ENCODE measurements at places on chromosomes 1 and 21.

DNA sequence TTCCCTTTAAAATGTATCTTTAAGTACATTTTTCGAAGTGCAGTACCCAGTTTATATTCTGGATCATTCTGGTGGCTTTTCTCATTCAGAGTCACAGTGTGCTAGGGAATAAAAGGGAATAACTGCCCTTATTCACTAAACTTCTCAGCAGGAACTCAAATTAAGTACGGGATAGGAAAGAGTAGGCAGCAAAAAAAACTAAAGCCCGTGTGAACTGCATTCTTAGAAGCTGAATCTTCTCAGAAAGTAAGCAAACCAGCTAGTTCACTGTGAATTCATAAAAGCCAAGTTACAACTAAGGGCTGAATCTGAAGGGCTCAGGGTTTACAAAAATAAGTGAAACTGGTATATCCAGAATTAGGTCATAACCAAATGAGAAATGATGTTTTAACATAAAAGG lies 22.0 kb downstream of the PRPF38A start:
- DNase-seq: no peak

GRCh38 chr21:38958940-38959691 lies 153.4 kb downstream of the ETS2 start:
- peak; percentile 47 for DNase-seq

- no peak for DNase-seq
Observed at GRCh38 chr1:87024936-87025540, 110.6 kb downstream of the HS2ST1 start.

GRCh38 chr21:31872452-31873274 lies at the start of gene HUNK:
TSS of gene HUNK (plus strand) at chr21:31873020. CDS start at chr21:31873675, 655 bp downstream.
- no peak for DNase-seq

- DNase-seq: no peak
Observed at GRCh38 chr21:26513212-26513611, 59.9 kb downstream of the CYYR1 start.

- DNase-seq: no peak
Observed at GRCh38 chr21:46416551-46416950, 42.1 kb upstream of the DIP2A start.

DNA sequence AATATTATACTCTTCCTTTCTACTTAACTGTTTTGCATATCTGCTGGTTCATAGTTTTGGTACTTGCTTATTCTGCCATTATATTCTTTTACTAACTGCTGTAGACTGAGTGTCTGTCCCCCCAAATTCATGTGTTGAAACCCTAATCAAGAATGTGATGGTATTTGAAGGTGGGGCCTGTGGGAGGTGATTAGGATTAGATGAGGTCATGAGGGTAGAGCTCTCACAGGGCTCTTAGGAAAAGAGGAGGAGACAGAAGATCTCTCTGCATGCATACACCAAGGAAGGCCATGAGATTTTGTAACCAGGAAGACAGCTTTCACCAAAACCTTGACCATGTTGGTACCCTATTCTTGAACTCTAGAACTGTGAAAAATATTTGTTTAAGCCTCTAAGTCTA lies 354.1 kb upstream of the B3GALT2 start:
- DNase-seq: no peak

DNA sequence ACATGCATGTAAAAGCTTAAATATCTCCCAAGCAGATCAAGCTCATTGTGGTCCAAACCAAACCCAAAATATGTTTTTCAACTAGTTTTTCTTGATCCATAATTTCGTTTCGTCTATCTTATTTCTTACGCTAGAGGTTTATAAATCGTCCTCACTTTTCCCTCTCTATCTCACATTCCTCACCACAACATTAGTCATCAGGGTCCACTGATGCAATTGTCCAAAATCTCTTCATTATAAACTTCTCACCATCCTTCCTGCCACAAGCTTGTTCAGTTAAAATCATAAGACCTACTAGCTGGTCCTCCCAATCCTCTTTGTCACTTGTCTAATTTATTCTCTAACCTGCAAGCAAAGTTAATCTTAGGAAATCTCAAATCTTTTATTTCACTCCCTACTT lies 173.0 kb upstream of the PALMD start:
- DNase-seq: no peak

DNA sequence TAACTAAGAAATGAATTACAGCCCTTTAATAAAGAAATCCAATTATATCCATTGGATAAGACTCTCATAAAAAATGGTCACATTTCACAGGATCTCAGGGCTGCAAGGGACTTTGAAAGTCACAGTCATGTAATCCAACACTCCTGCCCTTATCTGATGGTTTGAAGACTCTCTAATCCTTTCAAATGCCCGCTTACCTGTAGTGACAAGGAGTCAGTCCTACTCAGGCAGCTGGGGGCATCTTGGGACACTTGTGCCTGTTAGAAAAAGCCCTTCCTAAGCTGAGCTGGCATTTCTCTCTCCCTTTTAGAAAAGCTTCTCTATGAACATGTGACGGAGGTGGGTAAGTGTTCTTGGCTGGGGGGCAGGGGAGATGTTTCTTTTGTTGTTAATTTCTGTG lies 11.0 kb upstream of the ZNF691 start:
- no peak for DNase-seq

- DNase-seq: no peak
Observed at GRCh38 chr1:217106231-217106901, 383.1 kb upstream of the ESRRG start.

DNA sequence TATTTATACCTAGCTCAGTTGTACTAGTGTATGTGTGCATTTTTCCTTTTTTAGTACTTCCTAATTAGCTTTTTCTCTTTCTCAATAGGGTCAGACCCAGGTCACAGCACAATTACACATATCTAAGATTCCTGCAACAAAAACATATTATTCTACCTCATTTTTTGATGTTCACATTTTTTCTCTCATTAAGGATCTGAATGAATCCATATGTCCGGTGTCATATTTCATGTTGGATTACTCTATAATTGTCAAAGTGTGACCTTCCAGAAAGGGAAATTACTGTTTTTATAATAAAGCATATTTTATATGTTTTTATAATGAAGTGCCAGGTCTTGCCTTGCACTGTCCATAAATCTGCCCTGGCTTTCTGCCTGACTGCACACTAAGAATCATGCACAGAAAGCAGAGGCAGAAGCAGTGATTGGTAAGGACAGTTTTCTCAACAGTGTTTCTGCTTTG lies 143.7 kb downstream of the KCNT2 start:
- DNase-seq: no peak

DNA sequence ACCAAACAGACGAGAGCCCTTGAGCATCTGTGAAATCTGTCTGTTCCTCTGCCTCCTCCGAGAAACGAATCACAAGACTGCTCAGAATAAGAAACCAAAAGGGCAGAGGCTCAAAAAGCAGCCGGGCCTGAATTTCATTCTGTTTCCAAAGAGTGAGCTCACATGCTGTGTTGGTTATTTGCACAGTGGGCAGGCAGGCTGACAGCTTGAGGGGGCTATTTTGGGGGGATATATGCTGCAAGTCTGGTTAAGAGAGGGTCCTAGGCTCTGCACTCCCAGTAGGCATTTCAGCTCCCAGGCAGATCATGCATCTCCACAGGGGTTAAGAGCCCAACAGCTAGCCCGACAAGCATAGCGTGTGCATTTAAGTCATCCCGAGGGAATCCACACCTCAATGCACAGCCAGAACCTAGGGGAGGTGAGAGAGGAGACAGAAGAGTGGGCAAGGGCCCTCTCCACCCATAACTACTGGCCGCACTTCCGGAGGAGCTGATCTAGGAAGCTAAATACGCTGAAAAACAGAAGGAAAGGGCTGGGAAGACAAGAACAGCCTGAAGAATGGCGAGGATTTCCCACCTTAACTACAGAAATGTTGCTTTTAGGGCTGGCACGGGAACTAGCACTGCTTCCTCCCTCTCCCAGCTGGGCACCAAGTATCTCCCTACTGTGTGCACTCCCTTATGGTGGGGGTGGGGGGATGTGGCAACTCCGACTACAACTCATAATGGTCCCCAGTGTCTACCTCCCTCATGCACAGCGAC lies 3.7 kb downstream of the PGBD5 start:
- DNase-seq: no peak

DNA sequence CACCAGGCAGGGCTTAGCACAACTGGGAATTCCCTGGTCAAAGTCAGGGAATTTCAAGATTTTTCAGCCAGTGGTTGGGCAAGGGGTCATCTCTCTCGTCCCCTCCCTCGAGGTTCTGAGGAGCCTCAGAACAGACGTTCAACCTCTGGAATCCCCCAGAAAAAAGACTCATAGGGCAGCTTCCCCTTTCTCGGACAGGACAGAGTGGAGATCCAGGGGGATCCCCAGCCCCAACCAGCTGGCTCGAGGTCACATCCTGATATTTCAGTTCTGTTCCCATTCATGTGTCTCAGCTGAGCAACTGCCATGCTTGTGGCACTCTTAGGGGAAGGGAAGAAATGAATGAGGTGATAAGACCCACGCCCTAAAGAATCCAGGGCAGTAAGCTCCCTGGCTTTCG lies 4.9 kb upstream of the LAD1 start:
- DNase-seq: no peak
